ENCODE measurements at places on chromosomes 4 and X.

GRCh38 chr4:99248714-99249113 lies 29.7 kb upstream of the ADH6 start:
- DNase-seq = no peak

GRCh38 chrX:69085151-69085550 lies 80.1 kb downstream of the PJA1 start:
- DNase-seq = no peak

GRCh38 chr4:87365348-87365747 lies 25.6 kb downstream of the HSD17B11 start:
- DNase-seq = no peak

- DNase-seq = no peak
Observed at GRCh38 chrX:64580605-64581004, 185.4 kb upstream of the MTMR8 start.

- DNase-seq = no peak
Observed at GRCh38 chr4:178599521-178599920, 1157.3 kb upstream of the AGA start.

- DNase-seq = no peak
Observed at GRCh38 chrX:154804261-154804956, 876 bp downstream of the MPP1 start.

- no peak for DNase-seq
Observed at GRCh38 chr4:127007305-127007704, 625.5 kb upstream of the INTU start.

GRCh38 chr4:47533689-47534347 lies 48.7 kb downstream of the ATP10D start:
- DNase-seq = no peak

DNA sequence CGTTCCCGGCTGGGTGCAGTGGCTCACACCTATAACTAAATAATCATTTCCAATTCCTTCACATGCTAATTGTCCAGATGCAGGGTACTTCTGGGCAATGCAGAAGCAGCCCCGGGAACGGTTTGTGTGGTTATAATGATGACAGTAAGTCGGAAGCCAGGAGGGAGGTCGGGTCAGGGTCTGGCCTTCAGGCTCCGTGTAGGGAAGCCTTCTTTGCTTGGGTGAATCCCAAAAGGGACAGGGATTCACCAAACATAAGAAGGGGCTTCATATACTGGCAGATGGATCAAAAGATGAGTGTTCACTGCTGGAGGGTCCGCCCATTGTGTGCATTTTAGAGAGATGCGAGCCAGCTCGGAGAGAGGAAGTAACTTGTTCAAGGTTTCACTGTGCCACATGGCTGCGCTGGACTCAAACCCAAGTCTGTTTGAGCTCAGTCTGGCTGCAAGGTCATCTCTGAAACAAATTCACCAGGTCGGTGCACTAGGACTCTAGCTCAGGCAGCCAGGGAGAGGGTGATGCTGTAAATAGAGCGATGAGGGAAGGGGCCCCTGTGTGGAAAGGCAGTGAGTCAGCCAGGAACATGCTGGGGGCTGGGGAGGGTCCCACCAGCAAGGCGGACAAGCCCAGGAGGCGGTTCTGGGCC lies 4.8 kb upstream of the KIAA0232 start:
- no peak for DNase-seq

DNA sequence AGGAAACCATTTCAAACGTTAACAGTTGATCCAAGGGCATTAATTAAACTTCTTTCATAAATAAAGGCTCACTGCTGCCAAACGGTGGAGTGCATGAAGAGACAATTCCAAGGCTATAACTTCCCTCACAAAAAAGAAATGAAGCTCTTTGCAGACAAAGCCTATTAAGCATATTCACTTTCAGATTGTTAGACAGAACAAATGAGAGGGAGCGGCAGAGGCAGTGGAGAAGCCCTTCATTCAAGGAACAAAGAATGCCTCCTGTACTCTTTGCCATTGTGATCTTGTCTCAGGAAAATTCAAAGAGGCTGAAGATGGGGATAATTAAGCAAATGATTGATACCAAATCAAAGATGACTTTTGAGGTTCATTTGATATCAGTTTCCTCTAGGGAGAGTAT lies 370.5 kb upstream of the FAT1 start:
- DNase-seq = no peak

DNA sequence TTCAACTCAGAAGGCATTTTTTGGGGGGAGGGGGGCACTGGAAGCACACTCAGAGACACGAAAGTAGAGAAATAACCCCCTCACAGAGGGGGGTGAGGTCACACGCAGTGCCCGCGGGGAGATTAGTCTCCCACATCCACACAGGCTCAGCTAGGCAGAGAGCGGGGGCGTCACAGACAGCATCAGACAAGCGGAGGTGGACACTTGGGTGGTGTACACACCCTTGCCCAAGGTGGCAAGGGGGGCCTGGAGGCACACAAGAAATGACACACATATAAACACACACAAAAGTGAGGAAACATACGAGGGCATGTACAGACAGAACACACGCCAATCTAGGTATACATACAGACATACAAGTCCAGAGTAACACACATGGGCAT lies 637 bp upstream of the SYN1 start:
- DNase-seq = no peak

DNA sequence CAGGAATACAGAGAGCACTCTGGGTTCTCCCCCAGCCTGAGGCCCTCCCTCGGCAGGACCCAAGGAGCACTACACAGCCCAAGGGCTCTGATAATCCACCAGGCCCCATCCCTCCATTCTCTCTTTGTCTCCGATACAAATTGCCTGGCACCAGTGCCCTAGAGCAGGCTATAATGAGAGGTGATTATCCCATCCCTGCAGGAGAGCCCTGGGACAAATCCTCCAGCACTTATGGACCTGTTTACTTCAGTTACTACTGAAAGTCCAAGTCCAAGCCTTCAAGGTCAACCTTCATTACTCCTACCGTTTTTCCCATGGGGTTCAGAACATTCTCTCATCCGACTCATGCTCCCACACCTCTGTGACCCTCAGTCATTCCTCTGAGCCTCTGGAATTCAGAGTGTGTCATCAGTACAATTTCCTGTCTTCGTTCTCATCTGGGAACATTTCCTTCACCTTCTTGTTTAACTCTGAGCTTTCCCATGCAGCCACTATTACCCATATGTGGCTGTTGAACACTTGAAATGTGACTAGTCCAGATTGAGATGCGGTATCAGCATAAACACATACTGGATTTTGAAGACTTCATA lies 299.0 kb downstream of the RAPGEF2 start:
- DNase-seq = no peak

DNA sequence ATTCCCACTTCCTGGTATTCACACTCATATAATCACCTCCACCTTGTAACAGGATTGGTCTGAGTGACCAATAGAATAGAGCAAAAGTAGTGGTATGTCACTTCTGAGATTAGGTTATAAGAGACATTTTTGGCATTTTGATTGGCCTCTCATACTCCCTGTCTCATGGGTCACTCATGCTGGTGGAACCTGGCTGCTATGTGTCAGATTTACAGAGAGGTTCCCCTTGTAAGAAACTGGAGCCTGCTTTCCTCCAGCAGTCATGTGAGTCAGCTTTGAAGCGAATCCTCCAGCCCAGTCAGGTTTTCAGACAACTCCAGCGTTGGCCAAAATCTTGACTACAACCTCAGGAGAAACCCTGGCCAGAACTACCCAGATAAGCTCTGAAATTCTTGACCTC lies 2.6 kb upstream of the OTUD4 start:
- no peak for DNase-seq

DNA sequence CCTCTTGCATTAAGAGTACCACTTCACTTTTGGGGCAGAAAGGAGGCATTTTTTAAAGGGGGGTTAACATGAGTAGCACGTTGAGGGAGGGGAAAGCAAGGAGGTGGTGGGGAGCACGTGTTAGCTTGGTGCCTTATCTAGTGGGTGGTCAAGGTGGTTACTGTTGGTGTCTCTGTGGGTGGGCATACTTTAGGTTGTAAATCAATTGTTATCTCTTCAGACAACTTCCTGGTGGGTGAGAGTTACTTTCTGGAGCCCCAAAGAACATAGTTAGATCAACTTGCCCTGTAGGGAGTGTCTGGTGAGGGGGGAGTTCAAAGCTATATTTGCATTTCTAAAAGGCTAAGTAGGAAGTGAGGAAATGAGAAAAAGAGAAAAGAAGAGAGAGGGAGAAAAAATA lies 297.7 kb upstream of the CLNK start:
- no peak for DNase-seq

DNA sequence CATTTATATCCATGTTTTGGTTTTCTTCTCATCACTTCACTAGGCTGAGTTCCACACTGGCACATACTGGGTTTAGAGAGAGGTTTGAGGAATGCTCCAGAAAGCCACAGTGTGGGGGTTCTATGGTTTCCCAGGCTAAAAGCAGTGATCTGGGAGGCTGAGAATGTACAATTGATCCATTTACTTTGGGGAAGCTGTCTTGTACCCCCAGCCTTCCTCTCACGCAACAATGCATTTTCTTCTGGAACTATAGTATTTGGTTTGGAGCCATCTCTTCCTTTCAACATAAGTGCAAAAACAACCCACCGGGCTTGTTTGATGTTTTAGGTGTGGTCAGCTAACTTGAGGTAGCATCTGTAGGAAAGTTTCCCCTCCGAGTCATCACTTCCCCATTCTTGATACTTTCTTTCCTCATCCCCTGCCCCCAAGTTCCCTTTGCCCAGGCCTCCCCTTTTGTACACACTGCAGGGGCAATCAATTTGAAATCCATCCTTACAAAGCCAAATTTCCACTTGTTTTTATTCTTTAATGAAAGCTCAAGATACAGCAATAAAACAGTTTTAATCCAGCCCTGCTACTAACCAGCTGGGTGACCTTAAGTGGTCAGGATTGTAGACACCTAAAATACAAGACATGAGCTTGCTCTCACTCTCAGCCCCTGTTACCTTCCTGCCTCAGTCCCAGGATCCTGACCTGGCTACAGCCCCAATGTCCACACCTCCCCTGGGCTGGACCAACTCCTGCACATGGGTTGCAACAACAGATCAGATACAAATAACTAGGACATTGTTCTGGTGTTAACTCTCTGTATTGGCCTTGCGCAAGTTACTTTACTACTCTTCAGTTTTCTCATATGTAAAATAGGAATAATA lies 109.2 kb downstream of the FHDC1 start:
- DNase-seq = no peak

GRCh38 chr4:135123632-135124031 lies 922.0 kb upstream of the PABPC4L start:
- no peak for DNase-seq

GRCh38 chr4:24489870-24490269 lies 94.5 kb downstream of the DHX15 start:
- no peak for DNase-seq

GRCh38 chr4:3307060-3307459 lies 14.2 kb downstream of the RGS12 start:
- DNase-seq = no peak

DNA sequence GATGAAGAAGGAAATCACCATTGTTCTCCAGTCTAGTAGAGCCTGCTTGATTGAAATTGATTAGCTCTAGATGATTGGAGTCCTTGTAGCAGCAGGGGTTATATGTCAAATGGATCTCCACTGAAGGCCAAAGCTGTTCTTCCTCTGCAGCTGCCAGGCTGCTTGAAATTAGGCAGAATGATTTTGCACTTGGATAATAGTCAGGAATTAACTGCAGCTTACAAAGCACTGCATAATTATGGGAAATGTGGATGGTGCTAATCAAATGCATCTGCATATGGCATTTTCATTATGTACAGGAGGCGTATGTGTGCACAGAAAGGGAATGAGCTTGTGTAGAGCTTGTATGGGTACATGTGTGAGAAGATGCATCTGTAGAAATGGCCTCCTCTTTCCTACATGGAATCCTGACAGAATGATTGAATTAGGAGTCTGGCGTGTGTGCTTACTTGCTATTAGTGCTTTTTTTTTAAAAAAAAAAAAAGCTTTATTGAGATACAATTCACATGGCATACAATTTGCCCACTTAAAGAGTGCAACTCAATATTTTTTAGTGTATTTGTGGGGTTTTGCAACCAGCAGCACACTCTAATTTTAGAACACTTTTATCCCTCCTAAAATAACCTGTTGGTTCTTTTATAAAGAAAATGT lies 65.9 kb downstream of the TMEM131L start:
- DNase-seq = no peak
